Glomerular endothelial cell (primary cell): ENCODE measurements at places on chromosomes 5 and 9.

GRCh38 chr9:130991778-130992681 is 16.9 kb upstream of the LAMC3 start:
- no peak for DNase-seq

DNA sequence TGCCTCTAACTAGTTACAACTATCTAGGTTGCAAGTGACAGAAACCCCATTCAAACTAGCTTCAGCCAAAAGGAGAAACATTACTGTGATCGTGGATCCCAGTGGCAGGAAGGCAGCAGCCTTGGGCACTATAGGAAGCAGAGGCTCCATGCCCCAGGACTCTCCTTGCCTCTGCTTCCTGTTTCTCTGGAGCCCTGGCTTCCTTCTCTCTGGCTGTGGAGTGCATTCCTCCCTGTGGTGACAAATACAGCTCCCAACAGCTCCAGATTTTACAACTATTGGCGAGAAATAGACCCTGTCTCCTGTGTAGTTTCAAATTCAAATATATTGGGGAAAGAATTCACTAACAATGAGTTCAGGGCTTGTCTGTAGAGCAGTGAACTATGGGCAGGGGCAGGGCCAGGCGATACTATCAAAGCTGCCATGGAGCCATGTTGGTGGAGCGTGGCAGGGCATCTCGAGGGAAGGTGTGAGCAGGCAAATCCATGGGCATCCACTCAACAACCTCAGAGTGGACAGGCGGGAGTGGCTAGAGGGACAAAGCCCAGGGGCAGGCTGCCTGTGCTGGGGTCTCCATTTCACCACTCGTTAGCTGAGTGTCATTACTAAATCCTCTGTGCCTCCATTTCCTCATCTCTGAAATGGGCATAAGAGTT is 189.5 kb downstream of the ERCC6L2 start:
- no peak for DNase-seq

DNA sequence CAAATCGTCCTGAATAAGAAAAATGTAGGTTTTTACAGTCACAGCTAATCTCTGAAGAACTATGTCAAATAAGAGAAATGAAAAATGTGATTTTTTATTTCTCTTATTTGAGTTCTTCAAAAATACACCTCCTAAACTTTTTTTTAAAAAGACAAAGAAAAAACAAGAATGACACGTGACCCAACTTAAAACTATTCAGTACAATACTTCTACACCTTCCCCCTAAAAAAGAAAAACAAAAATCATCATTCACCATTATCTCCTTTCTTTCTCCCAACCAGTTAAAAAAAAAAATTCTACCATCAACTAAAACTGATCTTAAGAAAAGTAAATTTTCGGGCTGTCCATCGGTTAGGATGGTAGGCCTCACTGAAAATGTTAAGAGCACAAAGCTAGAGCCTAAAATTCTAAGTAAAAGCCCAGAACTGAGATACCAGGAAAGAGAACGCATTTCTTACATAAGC is 2.1 kb downstream of the RNF145 start:
- DNase-seq = no peak

- no peak for DNase-seq
These were observed 162.3 kb downstream of the COX7C start for GRCh38 chr5:86780018-86780417.

DNA sequence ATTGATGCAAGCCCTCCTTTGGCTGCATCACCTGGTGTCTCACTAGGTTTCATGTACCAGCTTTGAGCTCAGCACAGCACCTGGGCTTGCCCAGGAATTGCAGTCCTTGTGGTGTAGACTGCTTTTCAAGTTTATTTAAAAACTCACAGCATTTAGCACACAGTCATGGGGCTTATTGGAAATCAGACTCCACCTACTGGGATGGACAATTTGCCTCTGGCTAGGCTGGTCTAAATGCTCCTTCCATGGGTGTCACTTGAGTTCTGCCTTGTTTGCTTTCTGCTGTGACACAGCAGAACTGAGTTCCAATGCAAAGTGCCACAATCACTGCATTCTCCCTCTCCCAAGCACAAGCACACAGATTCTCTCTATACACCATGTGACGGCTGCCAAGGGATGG is 453.3 kb downstream of the GABRG2 start:
- DNase-seq = no peak

GRCh38 chr9:15889555-15889954 is 336.7 kb downstream of the CCDC171 start:
- DNase-seq = no peak

DNA sequence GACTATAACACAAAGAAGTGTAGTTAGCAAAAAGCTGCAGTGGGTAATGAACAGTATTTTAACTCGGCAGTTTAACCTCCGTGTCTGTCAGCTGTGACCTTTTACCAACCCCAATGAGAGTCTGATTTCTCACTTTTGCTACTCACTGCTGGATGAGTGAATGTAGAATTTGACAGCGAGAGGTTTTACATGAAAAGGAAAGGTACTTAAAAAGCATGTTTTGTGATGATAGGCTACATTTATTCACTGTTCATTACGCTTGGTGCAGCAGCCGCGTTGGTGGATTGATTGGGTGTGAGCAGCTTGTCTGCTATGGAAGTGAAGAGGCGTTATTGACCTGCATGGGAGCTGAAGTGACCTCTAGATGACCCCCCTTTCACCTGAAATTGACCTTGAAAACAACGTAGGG is 867.7 kb downstream of the NR2F1-AS1 start:
- DNase-seq = no peak

- no peak for DNase-seq
These were observed 34.5 kb upstream of the ORM1 start for GRCh38 chr9:114288193-114289091.

- no peak for DNase-seq
These were observed 40.7 kb upstream of the RNU6ATAC start for GRCh38 chr9:134204991-134205578.

- no peak for DNase-seq
These were observed 52.7 kb upstream of the TESK1 start for GRCh38 chr9:35552376-35552775.

GRCh38 chr9:94054716-94055115 is 29.5 kb upstream of the PTPDC1 start:
- DNase-seq = no peak

DNA sequence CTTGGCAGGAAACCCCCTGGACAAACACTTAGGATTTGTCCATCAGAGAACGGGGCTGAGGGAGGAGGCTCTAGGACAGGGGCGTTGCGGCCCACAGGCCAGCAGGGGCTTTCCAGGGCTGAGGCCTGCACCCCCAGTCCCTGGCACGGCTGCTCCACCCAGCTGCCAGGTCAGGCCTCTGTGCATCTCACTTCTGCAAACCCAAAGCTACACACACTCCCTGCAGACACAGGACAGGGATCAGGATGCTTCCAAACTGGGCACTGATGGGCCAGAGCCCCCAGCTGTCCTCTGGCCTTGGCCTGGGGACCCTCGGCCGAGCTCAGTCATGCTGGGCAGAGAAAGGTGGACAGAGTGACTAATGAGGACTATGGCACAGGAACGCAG is 106.2 kb upstream of the SARDH start:
- DNase-seq = no peak

- DNase-seq = no peak
These were observed 15.5 kb downstream of the AKNA start for GRCh38 chr9:114371973-114372917.

GRCh38 chr5:150780187-150780692 is 1.7 kb downstream of the SMIM3 start:
- no peak for DNase-seq

GRCh38 chr5:40630126-40630525 is 49.6 kb upstream of the PTGER4 start:
- DNase-seq = no peak

GRCh38 chr9:132497731-132498130 is 84.7 kb upstream of the BARHL1 start:
- no peak for DNase-seq

GRCh38 chr9:34744295-34745221 is 34.6 kb upstream of the CCL21 start:
- DNase-seq = no peak

DNA sequence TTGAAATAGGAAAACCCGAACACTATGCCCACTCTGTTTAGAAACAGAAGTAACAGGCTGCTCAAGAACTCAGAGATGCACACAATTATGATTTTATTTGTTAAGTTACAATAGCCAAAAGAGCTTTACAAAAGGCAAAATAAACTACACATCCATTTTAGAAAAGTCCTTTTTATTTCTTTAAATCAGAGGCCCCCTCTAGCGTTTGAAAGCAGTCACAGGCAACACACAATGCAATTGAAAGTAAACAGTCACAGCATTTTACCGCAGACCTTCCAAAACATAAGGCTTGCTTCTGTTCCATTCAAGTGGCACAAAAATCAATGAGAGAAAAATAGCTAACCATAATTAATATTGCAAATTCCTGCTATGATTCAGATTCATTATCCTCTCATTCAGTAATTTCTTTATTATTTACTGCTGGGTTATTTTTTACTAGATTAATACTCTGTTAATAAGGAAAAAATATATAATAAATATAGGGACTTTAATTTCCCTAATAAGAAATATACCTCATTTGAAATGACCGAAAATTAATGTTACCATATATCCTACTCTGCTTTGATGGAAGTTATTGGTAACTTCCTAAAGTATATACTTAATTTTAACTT is 78.3 kb downstream of the CEP120 start:
- DNase-seq = no peak

DNA sequence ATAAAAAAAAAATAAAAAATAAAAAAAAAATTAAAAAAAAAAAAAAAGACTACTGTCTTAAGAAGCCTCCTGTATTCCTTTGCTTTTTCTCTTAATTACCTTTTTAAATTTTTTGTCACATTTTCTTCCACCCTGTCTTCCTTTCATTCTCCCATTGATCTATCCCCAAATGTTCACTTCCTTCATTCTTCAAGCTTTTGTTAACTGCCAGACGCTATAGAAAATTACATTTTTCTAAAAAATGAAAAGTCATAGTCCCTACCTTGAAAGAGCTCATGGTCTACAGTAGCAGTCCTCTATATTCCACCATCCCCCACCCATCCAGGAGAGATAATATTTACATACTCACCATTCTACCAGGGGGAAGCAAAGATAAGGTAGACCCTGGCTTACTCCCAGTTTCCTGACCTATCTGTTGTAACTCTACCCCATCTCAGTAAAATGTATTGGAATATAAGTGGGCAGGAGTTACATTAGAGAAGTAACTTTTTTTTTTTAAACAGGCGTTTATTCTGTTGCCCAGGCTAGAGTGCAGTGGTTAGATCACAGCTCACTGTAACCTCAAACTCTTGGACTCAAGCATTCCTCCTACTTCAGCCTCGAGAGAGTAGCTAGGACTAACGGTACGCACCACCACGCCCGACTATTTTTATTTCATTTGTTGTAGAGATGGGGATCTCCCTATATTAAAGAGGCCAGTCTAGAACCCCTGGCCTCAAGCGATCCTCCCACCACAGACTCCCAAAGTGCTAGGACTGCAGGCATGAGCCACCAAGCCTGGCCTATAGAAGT is 3.8 kb upstream of the PRKAA1 start:
- no peak for DNase-seq

DNA sequence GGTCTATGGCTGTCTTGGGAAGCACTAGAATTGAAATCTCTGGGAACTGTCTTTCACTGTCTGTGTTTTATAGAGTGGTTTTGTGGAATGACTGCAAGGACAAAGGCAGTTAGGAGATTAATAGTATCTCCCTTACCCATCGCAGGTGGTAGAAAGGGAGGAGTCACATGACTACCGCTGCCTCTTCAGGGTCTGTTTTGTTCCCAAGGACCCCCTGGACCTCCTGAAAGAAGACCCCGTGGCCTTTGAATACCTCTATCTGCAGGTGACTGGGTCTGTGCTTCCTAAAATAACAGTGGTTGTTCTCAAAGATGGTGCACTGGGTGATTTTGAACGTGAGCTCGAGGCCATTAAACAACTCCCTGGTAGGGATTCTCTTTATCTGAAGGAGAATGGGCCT is 22.8 kb upstream of the TRMT10B start:
- DNase-seq = no peak

- no peak for DNase-seq
These were observed 3.3 kb downstream of the NR5A1 start for GRCh38 chr9:124503713-124504529.

GRCh38 chr5:66339896-66340295 is 195.8 kb downstream of the SREK1 start:
- no peak for DNase-seq

DNA sequence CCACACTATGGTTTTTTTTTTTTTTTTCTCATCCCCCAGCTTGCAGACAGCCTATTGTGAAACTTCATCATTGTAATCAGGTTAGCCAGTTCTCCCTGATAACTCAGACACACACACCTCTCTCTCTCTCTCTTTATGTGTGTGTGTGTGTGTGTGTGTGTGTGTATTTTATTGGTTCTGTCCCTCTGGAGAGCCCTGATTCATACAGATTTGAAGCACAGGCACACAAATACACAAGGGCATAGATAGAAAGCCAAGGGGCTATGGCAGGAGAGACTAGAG is 20.6 kb upstream of the VCAN start:
- no peak for DNase-seq

DNA sequence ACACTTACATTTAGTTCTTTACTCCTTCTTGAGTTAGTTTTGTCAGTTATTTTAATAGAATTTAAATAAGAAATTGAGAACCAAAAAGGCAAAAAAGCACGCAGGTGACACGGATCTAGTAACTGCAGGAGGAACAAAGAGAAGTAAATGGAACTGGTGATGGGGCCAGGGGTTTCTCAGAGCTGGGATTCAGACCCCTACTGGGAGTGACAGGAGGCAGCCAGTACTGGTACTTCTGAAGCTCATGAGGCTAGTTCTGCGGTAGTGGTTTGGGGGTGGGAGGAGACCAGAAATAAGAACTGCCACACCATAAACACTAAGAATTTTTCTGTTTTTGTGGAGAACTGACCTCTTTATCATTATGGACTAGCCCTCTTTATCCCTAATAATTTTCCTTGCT is 48.2 kb downstream of the OXCT1 start:
- no peak for DNase-seq

GRCh38 chr9:79613145-79613544 is 41.4 kb downstream of the TLE4 start:
- no peak for DNase-seq

DNA sequence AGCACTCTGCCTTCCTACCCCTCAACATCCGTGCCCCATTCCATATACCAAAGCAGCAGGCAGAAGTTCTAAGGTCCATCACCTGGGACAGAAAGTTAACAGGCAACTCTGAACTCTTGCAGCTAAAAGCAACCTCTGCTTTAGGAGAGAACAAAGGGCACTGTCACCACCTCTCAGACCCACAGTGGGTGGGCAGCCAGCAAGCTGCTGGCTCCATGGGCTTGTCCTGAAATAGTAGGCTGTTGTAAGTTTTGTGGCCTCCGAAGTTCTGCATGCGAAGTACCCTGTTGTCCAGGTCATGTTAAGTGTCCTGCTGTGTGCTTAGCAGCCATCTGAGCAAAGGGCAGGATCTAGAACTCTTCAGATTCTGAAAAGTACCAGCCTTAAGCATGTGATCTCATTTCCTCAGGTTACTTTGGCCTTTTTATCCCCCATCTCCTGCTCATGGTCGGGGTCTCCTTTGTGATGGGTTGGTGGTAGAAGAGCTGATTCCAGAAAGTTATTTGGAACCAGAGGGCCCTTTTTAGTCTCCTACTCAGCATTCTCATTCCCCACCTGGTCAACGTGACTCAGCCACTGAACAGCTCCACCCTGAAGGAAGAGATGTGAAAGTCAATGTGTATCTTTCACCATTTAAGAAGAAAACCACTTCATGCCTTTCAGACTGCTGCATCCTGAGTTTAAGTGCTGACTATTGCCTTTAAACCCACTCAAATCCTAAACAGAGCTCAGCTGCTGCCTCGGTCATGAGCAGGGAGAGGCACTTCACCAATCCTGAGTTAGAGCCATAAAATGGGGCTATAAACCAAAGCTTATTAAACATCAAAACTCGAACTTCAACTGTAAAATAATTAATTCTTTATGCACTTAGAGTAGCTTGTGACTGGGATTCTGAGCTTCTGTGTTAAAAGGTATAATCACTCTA is 121.4 kb downstream of the DPYSL3 start:
- DNase-seq = no peak

- no peak for DNase-seq
These were observed 284.1 kb downstream of the ELAVL2 start for GRCh38 chr9:23541976-23542375.
